ENCODE measurements at places on chromosomes 1 and 21. TPM values are rescaled to one million over a fixed set of nuclear protein-coding genes. Genes with fewer than 3 reads are reported as not detected.
A peak's percentile ranks its signal among the peaks of the same experiment; 100 is the strongest.

GRCh38 chr1:153741986-153742385, 14.1 kb downstream of the INTS3 start:
- H3K27ac ChIP-seq = peak overlapping the region; percentile 80
- peaks cover 66% of the 10 kb centered on the region for H3K36me3 ChIP-seq
- peak overlapping the region; percentile 55 for H3K4me3 ChIP-seq
- no peak for DNase-seq
- H3K4me1 ChIP-seq = peaks cover 35% of the 10 kb centered on the region
- H3K27me3 ChIP-seq = no peaks in the 10 kb centered on the region

IFNLR1 gene
- total RNA-seq = 38.6 TPM

MARK1 gene
- 3.8 TPM for total RNA-seq

DNA sequence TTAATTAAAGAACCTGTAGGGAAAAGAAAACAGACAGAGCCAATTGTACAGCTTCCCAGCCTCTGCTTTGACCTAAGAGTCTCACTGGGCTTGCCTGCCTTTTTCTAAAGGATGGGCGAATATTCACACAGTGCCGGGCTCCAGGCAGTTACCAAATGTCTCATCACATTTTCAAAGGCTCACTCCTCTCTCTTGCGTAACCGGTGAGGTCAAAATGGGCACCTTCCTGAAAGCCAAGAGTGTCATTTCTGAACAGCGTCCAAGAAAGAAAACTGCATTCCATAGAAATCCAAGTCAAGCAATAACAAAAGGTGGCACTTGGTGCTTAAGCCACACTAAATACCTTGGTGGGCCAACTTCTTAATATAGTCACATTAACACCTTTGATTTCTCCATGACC, 710 bp upstream of the PALMD start:
- H3K4me1 ChIP-seq = no peaks in the 10 kb centered on the region
- no peak overlapping the region for H3K4me3 ChIP-seq
- no peak overlapping the region for H3K27ac ChIP-seq

DNA sequence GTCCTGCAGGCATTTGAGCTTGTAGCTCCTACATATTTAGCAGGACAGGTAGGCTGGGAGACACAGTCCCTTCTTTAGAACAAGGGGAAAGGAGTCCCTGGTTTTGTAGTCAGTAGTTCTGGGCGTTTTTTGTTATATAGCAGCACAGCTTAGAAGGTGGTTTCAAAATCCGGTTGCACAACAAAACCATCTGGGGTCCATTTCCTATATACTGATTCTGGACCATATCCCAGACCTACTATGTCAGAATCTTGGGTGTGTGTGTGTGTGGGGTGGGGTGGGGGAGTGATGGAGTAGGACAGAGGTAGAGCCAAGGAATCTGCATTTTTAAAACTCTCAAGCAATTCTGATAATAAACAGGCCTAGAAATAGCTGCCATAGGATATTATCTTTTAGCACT, 21.6 kb downstream of the METTL13 start:
- H3K27me3 ChIP-seq = no peaks in the 10 kb centered on the region
- no peak overlapping the region for H3K4me3 ChIP-seq
- H3K36me3 ChIP-seq = peaks cover 7% of the 10 kb centered on the region
- H3K4me1 ChIP-seq = peaks cover 27% of the 10 kb centered on the region
- DNase-seq = no peak

DNA sequence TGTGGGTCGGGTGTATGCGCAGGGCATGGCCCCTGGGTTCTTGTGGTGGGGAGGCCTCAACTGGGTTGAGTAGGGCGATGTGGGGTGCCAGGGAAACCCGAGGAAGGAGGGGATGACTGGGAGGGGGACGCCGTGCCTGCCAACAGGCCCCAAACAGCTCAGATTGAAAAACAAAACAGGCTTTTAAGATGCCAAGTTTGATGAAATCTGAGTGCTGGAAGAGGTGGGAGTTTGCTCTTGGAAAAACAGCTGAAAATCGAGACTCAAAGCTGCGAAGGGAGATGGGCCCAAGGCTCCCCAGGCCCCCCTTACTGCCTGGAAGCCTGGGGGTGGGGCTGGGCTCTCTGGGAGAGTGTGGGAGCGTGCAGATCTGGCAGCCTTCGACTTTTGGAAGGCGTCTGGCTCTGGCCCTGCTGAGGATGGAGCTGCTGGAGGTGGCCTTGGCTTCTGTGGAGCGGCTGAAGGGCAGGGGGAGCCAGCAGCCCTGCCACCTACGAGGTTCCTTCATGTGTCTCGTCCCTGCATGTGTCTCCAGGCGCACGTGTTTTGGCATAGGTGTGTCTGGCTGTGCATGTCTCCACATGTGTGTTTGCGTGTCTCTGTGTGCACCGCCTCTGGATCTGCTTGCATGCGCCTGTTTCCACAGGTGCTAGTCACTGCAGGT, 33.3 kb downstream of the PTPRF start:
- DNase-seq = no peak
- no peaks in the 10 kb centered on the region for H3K36me3 ChIP-seq
- no peak overlapping the region for H3K27ac ChIP-seq

DNA sequence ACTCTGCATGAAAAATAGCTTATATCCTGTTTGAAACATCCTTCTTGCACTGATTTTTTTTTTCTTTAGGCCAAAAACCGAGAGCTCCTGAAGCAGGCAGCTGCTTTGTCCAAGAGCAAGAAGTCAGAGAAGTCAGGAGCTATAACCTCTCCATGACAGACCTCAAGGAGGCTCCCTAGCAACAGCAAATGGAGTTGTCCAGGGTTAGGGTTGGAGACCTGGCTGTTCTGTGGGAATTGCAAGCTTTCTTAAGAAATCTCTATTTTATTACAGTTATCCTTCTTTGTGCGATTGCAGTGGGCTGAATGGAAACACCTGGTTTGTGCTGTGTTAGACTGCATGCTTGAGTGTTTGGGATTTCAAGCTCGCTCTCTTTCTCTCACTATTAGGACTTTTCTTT, 12.6 kb upstream of the STX12 start:
- no peak overlapping the region for H3K4me3 ChIP-seq
- no peaks in the 10 kb centered on the region for H3K4me1 ChIP-seq

DNA sequence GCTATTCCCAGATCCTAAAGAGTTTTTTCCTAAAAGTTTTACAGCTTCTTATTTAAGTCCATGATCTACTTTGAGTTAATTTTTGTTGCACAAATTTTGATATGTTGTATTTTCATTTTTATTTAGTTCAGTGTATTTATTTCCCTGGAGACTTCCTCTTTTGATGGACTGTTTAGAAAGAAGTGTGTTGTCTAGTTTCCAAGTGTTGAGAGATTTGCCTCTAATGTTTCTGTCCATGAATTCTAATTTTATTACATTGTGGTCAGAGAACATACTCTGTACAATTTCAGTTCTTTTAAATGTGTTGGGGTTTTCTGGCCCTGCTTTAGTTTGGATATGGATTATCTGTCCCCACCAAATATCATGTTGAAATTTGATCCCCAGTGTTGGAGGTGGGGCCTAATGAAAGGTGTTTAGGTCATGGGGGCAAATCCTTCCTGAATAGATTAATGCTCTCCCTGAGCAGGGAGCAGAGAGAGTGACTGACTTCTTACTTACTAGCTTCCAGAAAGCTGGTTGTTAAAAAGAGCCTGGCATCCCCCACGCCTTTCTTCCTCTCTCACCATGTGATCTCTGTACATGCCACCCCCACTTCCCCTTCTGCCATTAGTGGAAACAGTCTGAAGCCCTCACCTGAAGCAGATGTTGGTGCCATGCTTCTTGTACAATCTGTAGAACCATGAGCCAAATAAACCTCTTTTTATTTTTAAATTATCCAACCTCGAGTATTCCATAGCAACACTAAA, 4.6 kb downstream of the CHD1L start:
- peak overlapping the region; percentile 47 for H3K27ac ChIP-seq
- H3K4me3 ChIP-seq = peak overlapping the region; percentile 33
- H3K36me3 ChIP-seq = peaks cover 7% of the 10 kb centered on the region
- peaks cover 56% of the 10 kb centered on the region for H3K4me1 ChIP-seq

Measured in activated B cell treated with CpG ODN at 0.5 μM for 24 hours (primary cell).